Immature natural killer cell (primary cell): ENCODE measurements at places on chromosomes 3 and 15.
A peak's percentile ranks its signal among the peaks of the same experiment; 100 is the strongest.

GRCh38 chr15:89406218-89406939 lies 71.8 kb upstream of the POLG start:
- H3K4me1 ChIP-seq: peaks cover 44% of the 10 kb centered on the region
- no peak for DNase-seq
- H3K27ac ChIP-seq: no peak overlapping the region
- peaks cover 61% of the 10 kb centered on the region for H3K27me3 ChIP-seq
- no peaks in the 10 kb centered on the region for H3K36me3 ChIP-seq

DNA sequence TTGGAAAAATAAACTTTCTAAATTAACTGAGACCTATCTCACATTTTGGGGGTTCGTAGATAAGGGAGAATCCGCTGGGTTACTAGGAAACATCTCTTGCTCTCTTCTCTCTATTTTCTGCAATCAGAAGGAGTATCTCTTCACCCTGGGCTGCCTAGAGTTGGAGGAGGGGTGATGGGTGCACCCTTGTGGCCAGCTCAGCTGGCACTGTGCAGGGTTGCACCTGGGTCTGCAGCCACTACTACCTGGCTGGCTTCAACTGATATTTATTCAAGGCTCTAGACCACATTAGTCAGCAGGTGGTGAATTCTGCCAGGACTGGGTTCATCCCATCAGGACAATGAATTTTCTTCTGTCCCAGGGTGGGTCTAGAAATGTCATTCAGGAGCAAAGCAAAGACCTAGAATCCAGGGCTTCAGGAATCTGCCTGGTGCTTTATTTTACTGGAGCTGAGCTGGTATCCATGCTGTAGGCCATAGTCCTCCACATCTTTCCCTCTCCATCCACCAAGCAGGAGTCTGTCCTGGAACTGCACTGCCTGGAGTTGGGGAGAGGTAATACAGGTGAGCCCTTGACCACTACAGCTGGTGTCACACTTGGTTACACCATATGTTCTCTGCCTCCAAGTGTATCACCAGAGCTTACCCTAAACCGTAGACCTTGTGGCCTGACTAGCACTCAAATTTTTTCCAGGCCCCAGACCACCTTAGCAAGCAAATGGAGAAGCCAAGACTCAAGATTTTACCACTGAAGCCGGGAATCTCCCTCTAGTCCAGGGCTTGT lies 14.0 kb downstream of the OR5K4 start:
- no peaks in the 10 kb centered on the region for H3K36me3 ChIP-seq
- H3K27ac ChIP-seq: no peak overlapping the region
- no peaks in the 10 kb centered on the region for H3K4me1 ChIP-seq
- DNase-seq: no peak
- H3K27me3 ChIP-seq: no peaks in the 10 kb centered on the region
- H3K4me3 ChIP-seq: no peak overlapping the region

DNA sequence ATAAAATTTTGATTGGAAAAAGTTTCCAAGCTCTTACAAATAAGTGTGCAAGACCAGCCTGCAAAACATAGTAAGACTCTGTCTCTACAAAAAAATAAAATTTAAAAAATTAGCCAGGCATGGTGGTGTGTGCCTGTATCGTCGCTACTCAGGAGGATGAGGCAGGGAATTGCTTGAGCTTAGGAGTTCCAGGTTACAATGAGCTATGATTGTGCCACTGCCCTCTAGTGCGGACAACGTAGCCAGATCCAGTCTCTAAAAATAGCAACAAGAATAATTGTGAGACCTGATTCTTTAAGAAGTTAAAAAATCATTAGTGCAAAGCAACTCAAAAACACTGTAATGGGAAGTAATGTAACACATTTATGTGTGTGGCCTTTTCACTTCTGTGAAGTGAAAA lies 251.6 kb downstream of the RBMS3 start:
- no peaks in the 10 kb centered on the region for H3K4me1 ChIP-seq
- H3K36me3 ChIP-seq: no peaks in the 10 kb centered on the region
- H3K27ac ChIP-seq: no peak overlapping the region
- no peaks in the 10 kb centered on the region for H3K27me3 ChIP-seq
- H3K4me3 ChIP-seq: no peak overlapping the region
- DNase-seq: no peak

GRCh38 chr3:71487418-71487817 lies 96.1 kb downstream of the FOXP1 start:
- H3K4me3 ChIP-seq: peak overlapping the region; percentile 61
- peak overlapping the region; percentile 60 for H3K27ac ChIP-seq
- H3K36me3 ChIP-seq: peaks cover 20% of the 10 kb centered on the region
